Peyer's patch (tissue), 4 donors: ENCODE measurements at places on chromosomes 6 and 20. TPM values are rescaled to one million over a fixed set of nuclear protein-coding genes. Genes with fewer than 3 reads are reported as not detected.

Gene LKAAEAR1
- not detected for total RNA-seq

Gene NECAB3
- total RNA-seq: 77.1 TPM

Gene TRIM31
- 9.9 TPM for total RNA-seq

Gene TGM3
- not detected for total RNA-seq

Gene CGAS
- 3.5 TPM for total RNA-seq
